ENCODE measurements at places on chromosomes 7 and 10.

DNA sequence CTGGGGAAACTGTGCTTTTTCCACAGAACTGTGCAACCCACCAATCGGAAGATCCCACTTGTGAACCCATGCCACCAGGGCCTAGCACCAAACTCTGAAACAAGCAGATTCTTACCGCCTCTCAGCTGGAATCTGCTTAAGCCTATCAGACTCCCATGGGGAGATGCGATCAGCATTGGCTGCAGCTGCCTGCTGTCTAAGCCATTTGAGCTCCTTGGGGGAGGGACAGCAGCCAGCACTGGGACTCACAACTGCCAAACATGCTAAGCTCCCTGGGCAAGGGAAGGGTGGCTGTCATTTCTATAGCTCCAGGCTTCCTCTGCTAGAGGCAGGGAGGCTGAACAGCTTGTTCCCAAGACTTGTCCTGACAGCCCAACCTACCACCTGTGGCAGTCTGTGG lies 283.8 kb downstream of the CDK14 start:
- DNase-seq = no peak

DNA sequence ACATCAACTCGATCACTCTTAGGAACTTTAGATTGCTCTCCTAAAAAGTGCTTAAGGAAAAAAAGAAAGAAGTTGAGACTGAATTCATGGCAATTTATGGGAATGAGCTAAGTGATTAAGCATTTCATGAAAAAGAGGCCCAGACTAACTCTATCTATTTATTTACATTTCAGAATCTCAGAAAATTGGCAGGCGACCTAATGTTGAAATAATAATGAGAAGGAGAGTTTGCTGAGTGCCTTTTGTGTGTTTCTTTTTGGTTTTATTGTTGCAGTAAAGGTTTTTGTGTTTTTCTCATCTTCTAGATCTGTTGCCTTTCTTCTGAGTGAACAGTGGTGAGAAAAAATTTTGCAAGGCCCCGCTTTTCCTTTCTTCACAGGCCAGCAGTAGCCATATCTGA lies 3.8 kb downstream of the GRK5 start:
- no peak for DNase-seq

- no peak for DNase-seq
These were observed 71.3 kb upstream of the CSTF2T start for GRCh38 chr10:51770709-51771108.

DNA sequence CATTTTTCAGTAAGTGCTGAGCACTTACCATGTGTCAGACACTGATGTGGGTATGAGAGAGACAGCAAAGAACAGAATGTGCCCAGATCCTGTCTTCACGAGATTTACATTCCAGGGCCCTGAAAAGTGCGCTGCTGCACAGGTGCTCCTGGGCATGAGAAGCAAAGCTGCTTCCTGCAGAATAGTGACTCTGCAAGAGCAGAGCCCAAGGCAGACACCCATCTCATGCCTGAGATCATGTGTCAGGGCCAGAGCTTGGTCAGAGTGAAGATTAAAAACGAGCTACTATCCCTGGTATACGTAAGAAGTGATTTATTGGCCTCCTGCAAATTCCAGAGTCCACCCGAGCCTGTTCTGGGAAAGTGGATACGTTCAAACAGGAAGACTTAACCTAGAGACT lies 824.4 kb downstream of the GRID1 start:
- no peak for DNase-seq

DNA sequence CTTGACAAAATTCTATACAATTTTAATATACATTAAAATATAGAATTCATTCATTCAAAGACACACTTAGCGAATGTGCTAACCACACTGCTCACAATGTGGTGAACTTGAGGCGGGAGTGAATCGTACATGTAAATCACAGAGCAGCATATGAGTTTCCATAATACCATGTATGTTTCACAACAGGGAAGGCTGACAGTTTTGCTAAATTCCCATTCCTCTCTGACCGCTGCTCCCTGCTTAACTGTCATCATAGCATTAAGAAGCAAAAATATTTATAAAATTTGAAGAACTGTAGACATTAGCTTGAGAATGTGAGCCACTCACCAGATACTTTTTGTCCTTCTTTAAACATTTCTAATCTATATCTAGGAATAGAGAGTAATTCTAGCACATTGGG lies 763.3 kb downstream of the MAGI2 start:
- DNase-seq = peak; percentile 17

- DNase-seq = no peak
These were observed 68.7 kb downstream of the ST7 start for GRCh38 chr7:117021986-117022385.

- DNase-seq = peak; percentile 16
These were observed 142.2 kb upstream of the INSYN2A start for GRCh38 chr10:127338399-127339110.

DNA sequence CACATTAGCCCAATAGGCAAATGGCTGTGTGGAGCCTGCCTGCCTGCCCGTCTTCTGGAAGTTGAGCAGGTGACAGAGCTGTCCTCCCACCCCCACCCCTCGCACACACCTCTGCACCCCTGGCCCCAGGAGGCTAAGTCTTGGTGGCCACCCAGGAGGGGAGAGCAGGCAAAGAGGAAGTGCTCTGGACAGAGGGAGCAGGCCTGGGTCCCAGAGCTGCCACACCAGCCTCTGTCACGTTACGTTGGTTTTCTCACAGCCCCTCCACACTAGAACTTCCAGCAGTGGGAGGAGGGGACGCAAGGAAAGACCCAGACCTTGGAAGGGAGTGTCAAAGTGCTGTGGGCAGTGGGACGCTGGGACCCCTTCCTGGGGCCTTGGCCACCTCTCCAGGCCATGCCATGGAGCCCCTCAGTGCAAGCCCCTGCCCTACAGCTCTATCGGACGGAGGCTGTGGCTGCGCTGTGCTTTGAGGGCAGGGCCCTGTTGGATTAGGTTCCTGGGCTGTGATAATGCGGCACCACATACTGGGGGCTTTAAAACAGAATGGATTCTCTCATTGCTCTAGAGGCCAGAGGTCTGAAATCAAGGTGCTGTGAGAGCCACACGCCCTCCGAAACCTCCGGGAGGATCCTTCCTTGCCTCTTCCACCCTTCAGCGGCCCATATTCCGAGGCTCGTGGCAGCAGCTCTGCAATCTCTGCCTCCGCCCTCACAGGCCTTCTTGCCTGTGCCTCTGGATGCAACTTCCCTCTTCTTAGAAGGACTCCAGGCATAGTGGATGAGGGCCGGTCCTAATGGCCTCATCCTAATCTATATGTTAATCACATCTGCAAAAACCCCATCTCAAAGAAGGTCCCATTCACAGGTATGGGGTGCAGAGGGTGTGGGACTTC lies 9.9 kb downstream of the PRKAG2 start:
- DNase-seq = no peak

GRCh38 chr10:82538272-82538671 lies 663.3 kb downstream of the NRG3 start:
- DNase-seq = no peak

DNA sequence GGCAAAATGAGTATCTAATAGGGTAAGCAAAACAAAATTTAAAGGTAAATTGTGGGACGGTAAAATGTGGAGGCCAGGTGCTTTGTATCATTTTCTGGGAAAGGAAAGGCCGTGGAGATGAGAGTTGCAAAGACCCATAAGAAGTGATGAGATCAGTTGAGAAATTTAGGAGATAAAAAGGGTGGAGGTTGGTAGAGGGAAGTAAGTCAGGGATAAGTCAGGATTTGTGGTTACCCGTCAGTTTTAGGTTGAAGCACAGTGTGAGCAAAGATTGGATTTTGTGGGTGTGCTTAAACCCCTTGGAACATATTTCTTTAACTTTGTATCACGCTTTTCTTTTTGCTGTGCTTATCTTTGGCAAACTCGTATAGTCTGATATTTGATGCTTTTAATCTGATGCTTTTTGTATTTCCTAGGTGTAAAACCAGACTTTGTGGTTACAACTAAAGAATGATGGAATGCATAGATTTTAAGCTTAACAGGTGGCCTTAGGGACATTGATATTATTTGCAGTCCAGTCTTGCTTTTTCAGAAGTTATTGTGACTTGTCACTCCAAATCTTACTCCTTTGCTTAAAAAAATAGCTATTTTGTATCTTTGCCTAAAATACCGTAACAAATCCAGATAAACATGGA lies 1.2 kb downstream of the BTRC start:
- no peak for DNase-seq
